OCI-LY7 (cell line): ENCODE measurements at places on chromosomes 3 and 15.

GRCh38 chr15:85874236-85874635, 79.5 kb upstream of the KLHL25 start:
- no peak for DNase-seq

GRCh38 chr15:62444104-62445022, 279.3 kb upstream of the C2CD4B start:
- DNase-seq = no peak

DNA sequence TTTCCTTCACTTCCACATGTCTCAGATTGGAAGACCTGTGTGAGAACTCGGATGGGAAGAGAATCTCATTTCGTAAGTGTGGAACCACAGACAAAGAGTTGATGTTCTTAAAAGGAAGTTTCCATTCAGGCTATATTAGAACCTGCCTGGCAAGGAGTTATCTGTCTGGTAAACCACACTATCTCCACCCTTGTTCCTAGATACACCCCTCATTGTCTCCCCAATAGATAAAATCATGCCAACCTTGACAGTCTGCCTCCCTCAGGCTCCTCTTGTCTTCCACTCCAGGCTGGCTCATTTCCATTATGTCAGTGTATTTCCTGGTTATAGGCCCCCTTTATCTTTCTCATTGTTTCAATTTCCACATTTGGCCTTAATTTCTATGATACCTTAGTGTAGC, 89.2 kb downstream of the TMEM108 start:
- DNase-seq = no peak

GRCh38 chr15:73323956-73324355, 44.8 kb downstream of the HCN4 start:
- no peak for DNase-seq

DNA sequence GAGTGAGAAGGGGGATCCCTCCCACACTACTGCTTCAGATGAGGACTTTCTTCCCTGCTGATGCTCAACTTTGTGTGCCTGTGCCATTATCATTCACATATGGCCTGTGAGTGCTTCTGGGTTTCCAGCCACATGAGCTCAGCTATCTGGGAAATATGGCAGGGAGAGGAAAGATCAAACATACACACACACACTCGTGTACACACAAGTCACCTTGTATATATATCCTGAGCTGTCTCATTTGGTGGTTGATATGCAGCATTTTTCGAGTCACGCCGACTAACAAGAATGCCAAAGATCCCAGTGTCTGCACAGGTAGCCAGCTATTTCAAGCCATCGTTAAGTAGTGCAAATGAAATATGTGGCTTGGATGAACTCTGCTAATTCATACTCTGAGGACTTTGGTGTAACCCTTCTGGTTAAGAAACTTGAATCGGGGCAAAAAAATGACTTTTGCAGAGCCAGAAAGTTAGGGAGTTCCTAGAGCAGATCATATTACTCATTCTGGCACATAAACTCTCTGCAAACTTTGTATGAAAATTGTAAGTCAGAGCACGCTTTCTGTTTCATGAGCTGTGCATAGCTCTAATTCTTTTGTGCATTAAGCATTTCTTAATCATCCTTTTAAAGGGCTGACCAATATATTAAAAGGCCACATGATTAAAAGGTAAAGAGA, 24.9 kb upstream of the WNT5A start:
- DNase-seq = no peak

DNA sequence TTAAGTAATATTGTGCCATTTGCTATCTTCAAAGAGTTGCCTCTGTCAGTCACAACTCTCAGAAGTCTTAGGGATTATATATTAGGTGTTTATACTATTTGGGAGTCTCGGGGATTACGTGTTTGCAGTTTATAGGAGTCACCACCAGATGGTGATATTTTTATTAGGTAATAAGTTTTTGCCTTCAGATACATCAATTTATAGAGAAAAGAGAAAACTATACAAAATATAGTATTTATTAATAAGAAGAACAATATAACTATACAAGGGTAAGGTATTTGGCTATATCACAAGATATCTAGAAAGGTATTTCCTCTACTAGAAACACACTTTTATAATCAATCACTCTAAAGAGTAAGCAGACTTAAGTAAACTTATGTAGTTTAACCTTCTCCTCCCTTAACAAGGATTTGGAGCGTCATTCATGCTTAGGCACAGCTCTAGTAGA, 10.7 kb upstream of the DHX36 start:
- DNase-seq = peak; percentile 46

DNA sequence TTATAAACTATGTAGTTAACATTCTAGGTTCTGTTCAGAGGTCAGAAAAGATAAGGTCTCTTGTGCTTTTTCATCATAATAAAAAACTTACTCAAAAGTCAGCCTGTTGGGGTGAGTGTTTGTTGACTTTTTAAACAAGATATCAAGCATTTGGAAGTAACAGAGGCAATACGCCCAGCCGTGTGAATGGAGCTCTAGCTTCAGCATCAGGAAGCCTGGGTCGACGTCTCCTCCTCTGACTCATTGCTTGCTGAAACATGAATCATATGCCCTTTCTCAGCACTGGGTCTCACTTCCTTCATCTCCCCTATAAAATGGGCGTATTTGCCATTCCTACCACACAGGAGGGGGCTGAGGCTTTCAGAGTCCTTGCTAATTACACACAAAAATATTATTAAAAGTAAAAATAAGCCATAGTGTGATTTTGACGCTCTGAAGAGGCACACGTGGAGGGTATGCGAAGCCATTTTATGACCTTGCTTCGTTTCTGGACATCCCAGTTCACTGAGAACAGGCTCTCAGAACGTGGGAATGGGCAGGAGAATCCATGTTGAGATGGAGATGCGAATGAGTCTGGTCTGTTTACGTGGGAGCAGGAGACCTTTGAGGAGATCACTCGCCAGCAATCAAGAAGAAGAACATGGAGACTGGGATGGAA, 220.8 kb upstream of the TPRG1 start:
- no peak for DNase-seq

GRCh38 chr3:194671511-194671899, 486 bp downstream of the LSG1 start:
- peak; percentile 65 for DNase-seq

GRCh38 chr15:75631935-75632334, 6.4 kb upstream of the SNUPN start:
- no peak for DNase-seq

- no peak for DNase-seq
Measured at GRCh38 chr3:153277029-153277428, 115.0 kb downstream of the RAP2B start.

- no peak for DNase-seq
Measured at GRCh38 chr3:143210141-143210540, 90.6 kb downstream of the CHST2 start.

DNA sequence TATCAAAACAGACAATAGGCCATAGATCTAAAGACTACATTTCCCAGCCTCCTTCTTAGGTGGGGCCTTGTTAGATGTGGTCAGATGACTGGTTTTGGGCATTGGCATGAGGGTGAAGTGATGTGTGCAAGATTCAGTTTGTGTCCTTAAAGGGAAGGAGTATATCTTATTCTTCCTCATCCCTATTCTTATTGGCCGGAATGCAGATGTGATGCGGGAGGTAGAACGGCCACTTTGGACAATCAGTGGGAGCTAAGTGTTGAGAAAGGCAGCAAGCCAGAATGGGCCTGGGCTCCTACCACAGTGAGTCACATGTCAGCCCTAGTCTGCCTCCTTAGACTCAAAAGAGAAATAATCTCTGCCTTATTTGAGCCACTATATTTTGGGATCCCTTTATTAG, 89.8 kb upstream of the MEX3B start:
- no peak for DNase-seq

GRCh38 chr3:120177707-120178306, 83.6 kb upstream of the GSK3B start:
- no peak for DNase-seq
